KG1 (cell line): ENCODE measurements at places on chromosomes 2 and 18.

DNA sequence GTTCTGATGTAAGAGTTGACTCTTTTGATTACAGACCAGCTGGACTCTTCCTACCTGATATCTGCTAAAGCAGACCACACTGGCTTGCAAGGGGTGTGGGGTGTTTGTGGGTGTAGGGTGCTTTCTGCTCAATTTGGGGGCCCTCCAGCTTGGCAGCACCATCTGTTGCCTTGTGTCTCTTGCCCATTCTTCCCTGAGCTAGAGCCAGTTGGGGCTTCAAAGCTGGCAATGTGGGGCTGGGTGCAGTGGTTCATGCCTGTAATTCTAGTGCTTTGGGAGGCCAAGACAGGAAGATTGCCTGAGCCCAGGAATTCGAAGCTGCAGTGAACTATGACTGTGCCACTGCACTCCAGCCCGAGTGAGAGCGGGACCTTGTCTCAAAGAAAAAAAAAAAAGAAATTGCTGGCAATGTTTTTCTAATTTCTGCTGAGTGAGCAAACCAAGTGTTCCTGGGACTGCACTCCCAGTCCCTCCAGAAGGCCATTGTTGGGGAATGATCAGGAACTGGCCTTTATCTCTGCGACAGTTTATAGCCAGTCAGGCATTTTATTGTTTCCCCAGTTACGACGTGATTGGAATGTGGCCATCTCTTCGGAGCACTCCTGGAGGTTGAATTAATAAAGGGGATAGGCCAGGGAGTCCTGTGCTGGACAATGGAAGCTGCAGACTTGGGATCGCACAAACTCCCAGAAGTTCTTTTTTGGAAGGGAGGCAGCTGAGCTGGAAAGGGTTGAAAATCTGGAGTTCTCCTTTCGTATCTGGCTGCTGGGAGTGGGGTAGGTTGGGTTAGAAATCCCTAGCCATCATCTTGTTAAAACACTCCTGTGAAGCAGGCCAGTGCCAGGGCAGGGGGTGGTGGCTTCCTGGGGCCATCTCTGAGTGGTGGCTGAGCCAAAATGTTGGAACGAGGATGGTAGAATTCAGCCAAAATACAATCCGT is 57.2 kb downstream of the LIPG start:
- no peak for DNase-seq

- no peak for DNase-seq
These were observed 178.2 kb downstream of the LOXHD1 start for GRCh38 chr18:46478796-46479195.

GRCh38 chr2:203649176-203649814 is 57.1 kb upstream of the CD28 start:
- no peak for DNase-seq

DNA sequence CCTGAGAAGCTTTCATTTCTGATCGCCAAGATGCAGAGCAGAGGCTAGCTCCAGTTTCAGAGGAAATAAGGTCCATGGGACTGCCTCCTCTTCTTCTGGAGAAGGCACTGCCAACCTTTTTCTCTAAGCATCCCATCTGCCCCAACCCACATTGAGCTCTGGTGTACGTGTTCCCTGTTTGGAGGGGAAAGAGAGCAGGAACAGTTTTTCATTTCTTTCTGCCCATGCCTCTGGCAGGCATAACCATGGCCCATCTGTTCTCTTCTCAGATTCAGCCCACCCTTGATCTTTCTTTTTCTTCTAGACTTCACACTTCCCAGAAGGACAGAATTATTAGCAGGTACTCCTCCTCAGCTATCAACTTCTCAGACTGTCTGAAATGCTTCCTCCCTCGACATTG is 1110.3 kb upstream of the KLHL29 start:
- DNase-seq, result no peak

GRCh38 chr2:965640-966147 is 15.0 kb downstream of the SNTG2 start:
- DNase-seq, result no peak

- no peak for DNase-seq
These were observed 120.6 kb downstream of the GATA6 start for GRCh38 chr18:22290004-22290403.

- DNase-seq, result no peak
These were observed 382.6 kb downstream of the CDH2 start for GRCh38 chr18:27794181-27794926.

- DNase-seq, result no peak
These were observed 210.0 kb upstream of the SALL3 start for GRCh38 chr18:78769502-78770105.

GRCh38 chr2:232231554-232231953 is 147.0 kb upstream of the ALPP start:
- no peak for DNase-seq

- DNase-seq, result no peak
These were observed 5.7 kb upstream of the CAPN14 start for GRCh38 chr2:31223026-31223425.

GRCh38 chr18:45653090-45653489 is 37.8 kb downstream of the SLC14A2 start:
- no peak for DNase-seq

GRCh38 chr2:222242532-222242931 is 56.3 kb downstream of the PAX3 start:
- no peak for DNase-seq

DNA sequence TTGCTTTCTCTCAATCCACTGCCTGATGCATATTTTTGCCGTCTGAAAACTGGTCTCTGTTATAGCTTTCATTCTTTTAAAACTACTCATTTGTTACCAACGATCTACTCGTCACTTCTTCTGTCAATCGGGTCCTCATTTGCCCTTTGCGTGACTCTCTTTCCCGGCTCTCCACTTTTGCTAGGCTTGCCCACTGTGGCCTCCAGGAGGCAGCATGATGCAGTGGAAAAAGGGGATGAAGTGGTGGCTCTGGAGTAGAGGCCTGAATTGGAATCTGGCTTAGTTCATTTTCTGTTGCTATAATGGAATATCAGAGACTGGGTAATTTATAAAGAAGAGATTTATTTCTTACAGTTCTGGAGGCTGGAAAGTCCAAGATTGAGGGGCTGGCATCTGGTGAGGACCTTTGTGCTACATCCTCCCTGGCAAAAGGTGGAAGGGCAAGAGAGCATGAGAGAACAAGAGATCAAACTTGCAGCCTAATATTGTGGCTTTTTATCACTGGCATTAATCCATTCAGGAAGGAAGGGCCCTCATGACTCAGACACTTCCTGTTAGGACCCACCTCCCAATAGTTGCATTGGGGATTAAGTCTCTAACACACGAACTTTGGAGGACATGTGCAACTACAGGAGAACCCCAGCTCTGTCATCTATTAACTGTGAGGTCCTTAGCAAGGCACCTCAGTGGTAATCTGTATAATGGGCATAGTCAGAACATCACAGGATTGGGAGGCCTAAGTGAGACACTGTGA is 15.4 kb downstream of the GDF7 start:
- no peak for DNase-seq

- no peak for DNase-seq
These were observed 1110.5 kb downstream of the LRP1B start for GRCh38 chr2:141020346-141020745.

GRCh38 chr2:10700078-10700803 is 10.5 kb upstream of the NOL10 start:
- DNase-seq, result no peak

- DNase-seq, result no peak
These were observed 28.9 kb upstream of the GAREM2 start for GRCh38 chr2:26144031-26144430.

DNA sequence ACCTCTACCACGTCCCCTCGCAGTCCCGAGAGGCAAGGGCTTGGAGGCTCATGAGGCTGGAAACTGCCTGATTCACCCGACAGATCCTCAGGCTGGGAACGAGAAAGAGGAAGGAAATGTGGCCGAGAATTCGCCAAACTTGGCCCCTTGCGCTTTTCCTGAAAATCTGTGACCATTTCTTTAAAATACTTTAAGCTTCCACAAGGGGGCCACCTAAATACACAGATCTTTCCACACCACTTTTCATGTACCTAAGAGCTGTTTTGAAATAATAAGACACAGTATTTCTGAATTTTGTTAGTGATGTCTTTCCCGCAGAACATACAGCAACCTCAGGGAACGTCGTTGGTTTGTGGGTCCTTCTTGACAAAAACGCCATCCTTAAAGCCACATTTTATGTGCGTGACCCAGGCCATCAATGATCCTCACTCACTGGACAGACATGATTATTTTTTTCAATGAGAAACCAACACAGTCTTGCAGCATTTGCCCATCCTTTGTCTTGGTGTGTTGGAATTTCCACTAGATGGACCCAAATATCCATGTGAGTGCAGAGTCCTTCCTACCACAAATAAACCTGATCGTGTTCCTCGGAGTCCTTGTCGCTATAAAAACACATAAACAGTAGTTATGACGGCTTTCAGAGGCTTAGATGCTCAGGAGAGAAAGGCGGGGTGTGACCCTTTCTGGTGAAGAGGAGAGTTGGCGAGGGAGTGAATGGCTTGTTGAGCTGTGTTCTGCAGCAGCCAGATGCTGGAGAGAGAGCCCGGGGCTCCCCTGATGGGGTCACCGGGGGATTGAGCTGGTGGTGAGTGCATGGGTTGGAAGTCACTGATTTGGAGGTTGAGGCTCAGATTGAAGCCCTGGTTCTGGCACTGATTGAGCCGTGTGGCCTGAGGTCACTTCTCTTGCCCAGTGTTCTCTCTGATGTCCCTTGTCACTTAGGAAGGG is 25.0 kb downstream of the DCDC2C start:
- no peak for DNase-seq

DNA sequence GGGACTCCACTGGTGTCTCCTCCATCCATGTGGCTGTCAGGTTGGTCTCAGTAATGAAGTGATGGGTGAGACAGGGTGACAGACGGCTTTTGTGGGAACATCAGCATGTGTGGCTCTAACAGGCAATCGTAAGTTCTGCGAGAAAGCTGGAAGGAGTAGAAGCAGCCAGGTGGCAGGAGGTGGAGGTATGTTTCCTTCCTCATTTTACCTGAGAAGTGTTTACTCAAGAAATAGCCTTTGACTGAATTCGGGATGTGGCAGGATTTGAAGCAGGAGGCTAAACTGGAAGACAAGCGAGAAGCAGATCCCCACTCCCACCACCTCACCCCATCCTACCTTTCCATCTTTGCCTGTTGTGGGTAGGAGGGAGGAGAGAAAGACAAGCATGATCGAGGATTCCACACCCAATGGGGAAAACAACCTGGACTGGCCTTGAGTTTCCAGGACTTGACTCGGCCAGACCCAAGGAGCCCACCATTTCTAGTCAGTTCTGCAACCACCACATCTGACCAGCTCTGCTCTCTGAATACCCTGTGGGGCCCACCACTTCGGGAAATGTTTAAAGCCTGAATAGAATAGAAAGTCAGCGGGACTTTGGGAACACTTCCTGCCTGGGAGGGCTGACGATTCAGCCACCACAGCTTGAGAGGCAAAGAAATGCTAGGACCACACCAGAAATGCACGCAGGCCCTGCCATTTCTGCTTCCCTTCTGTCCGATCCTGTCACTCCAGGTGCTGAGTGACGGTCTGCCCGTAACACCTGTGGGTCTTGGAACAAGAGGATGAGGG is 1.2 kb downstream of the ABCG8 start:
- DNase-seq, result no peak

DNA sequence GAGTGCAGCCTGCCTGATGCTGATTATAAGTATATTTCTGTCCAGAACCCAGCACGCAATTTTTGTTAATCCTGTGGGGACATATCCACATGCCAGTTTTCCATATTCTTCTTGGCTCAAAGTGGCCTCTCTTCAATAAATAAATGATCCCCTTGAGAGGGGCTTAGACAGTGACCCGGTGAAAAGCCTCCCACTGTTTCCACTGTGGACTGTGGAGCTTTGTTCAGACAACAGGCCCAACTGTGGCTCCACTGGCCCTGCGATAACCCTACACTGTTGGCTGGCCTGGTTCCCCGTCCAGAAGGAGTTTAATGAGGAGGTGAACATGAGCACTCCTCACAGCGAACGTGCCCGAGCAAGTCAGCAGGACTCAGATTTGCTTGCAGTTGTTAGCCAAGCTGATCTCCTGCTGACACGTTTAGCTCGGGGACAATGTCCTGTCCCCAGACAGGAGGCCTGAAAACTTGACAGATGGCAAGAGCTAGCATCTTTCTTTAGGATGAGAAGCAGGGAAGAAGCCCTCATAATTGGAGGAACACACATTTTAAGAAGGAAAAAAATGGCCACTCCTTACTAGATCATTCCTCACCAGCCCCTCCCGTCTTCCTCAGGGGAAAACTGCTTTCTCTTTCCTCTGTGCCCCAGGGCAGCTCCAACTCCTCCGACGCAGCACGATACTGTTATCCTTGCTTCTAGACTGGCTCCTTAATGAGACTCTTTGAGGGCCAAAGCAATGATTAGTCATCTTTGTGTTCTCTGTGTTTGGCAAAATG is 20.0 kb upstream of the MTCL1 start:
- no peak for DNase-seq

DNA sequence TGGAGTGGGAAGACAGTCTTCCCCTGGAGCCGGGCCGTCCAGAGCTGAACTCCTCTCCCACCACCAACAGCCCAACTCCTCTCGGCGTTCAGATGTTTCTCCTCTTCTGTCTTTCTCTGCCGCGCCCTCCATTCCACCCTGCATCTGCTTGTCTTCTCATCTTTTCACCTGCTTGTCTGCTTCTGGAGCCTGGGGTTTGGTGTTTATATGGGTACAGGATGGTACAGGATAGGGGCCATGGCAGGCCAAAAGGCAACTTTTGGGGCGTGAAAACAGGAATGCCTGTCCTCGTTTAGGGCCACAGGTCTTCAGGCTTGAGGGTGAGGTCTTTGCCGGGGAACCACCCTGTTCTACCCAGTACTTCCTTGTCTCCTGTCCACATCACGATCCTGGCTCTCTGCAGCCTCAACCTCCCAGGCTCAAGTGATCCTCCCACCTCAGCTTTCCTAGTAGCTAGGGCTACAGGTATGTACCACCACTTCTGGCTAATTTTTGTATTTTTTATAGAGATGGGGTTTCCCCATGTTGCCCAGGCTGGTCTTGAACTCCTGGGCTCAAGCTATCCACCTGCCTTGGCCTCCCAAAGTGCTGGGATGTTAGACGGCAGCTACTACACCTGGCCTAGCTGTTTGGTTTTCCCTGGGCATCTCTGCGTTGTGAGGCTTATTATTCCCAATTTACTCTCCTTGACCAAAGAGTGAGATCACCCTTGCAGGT is 60.8 kb upstream of the REL start:
- no peak for DNase-seq

- no peak for DNase-seq
These were observed 222.8 kb downstream of the FBXO15 start for GRCh38 chr18:73924836-73925235.

GRCh38 chr2:71423817-71424420 is 29.4 kb upstream of the DYSF start:
- no peak for DNase-seq

GRCh38 chr2:197010200-197011020 is 83.9 kb upstream of the PGAP1 start:
- no peak for DNase-seq

- no peak for DNase-seq
These were observed 113.1 kb upstream of the GPC1 start for GRCh38 chr2:240322231-240322955.
